Muscle of arm (tissue), 14 donors: ENCODE measurements at places on chromosomes 12 and 14.

DNA sequence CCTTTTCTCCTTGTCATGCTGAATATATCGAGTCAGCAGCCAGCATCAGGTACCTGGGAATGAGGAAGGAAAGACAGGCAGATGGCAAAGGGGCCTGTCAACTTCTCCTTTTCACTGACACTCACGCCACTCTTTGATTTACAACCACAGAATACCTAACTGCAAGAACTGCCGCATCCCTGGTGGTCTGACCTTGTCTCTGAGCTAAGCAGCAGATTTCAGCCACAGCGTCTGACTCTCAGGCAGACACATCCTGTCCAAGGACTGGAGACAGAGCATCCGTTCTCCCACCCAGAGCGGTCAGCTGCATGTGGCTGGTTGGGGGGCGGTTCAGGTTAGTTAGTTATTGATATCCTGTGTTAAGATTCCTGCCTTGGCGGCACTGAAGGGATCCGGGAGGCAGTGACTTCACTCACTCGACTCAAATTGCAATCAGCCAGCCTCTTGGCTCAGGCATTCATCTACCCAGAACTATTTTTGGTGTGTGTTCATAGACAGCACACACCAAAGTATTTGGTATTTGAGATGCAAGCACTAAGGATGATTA is 11.2 kb upstream of the MAP1LC3B2 start:
- no peak for DNase-seq

GRCh38 chr14:93045965-93046704 is 69.6 kb downstream of the ITPK1 start:
- no peak for DNase-seq

GRCh38 chr12:104553421-104553820 is 96.7 kb downstream of the CHST11 start:
- DNase-seq, result no peak

- no peak for DNase-seq
Measured at GRCh38 chr14:90111895-90112534, 50.2 kb downstream of the KCNK13 start.

DNA sequence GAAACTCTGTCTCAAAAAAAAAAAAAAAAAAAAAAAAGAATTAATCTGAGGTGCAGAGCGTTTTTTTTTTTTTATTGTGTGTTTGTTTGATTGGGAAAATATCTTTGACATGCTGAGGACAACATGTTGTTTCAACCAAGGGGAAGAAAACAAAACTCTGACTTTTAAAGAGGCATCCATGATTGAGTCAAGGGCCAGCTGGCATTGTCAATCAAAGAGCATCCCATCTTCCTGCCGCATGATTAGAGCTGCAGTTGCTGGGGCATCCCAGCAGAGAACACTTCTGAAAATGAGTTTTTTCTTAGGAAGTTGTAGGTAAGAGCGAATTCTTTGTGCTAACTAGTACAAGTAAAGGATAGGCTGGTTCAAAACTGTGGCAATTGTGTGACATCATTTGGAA is 200.9 kb upstream of the DAAM1 start:
- no peak for DNase-seq
